Lung (tissue), 17 donors: ENCODE measurements at places on chromosomes 3 and 15. TPM values are rescaled to one million over a fixed set of nuclear protein-coding genes. Genes with fewer than 3 reads are reported as not detected.
A peak's percentile ranks its signal among the peaks of the same experiment; 100 is the strongest.

Gene CASR
- total RNA-seq, result 0.40 TPM

DNA sequence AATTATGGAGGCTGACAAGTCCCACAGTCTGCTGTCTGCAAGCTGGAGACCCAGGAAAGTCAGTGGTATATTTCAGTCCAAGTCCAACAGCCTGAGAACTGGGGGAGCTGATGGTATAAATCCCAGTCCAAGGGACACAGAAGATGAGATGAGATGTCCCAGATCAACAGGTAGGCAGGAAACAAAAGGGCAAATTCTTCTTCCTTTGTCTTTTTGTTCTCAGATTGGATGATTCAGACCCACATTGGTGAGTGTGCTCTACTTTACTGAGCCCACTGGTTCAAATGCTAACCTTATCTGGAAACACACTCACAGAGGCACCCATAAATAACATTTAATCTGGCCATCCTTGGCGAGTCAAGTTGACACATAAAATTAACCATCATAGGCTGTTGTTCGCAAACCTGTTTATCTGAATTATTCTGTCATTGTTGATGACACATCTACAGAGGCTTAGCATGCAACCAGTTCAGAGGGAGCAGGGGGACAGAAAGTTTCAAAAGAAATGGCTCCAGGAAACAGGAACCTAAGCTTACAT lies 62.7 kb upstream of the ITGA11 start:
- no peak for DNase-seq
- no peaks in the 10 kb centered on the region for H3K4me1 ChIP-seq
- no peaks in the 10 kb centered on the region for H3K36me3 ChIP-seq
- H3K27me3 ChIP-seq, result no peaks in the 10 kb centered on the region
- H3K4me3 ChIP-seq, result no peak overlapping the region

GRCh38 chr3:13142552-13143380 lies 69.5 kb upstream of the IQSEC1 start:
- H3K27me3 ChIP-seq, result no peaks in the 10 kb centered on the region
- no peak overlapping the region for H3K27ac ChIP-seq
- DNase-seq, result no peak
- H3K4me3 ChIP-seq, result no peak overlapping the region
- H3K4me1 ChIP-seq, result no peaks in the 10 kb centered on the region

DNA sequence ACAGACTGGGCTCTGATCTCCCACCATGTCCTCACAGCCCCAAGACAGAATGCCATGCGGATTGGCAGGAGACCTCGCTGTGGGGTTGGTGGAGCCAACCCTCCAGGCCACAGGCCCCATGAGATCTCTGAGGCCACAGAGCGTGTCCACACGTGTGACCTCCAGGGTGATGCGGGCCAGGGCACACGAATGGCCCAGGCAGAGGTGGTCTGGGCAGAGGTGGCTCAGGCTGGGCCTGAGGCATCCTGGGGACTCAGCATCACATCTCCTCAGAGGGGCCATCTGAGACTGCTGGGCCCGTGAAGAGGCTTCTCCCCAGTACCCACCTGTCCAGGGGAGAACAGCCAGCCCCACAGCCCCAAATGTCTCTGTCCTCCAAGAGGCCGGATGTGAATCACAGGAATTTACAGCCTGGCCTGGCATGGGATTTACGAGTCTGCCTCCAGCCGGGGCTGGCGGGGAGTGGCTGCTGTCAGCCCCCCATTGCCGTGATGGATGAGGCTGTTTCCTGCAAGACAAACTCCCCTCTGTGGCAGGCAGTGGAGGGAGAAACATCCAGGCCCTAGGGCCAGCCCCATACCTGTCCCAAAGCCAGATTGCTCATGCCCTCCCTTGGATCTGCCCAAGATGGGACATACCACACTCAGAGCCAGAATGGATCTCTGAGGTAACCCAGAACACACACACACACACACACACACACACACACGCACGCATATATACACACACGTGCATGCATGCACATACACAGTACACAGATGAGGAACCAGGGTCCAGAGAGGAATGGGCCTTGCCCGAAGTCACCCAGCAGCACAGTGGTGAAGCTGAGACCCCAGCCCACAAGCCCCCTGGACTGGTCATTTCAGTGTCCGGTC lies 208.3 kb downstream of the TBC1D2B start:
- no peak for DNase-seq
- H3K36me3 ChIP-seq, result no peaks in the 10 kb centered on the region
- H3K4me1 ChIP-seq, result no peaks in the 10 kb centered on the region
- no peak overlapping the region for H3K27ac ChIP-seq

DNA sequence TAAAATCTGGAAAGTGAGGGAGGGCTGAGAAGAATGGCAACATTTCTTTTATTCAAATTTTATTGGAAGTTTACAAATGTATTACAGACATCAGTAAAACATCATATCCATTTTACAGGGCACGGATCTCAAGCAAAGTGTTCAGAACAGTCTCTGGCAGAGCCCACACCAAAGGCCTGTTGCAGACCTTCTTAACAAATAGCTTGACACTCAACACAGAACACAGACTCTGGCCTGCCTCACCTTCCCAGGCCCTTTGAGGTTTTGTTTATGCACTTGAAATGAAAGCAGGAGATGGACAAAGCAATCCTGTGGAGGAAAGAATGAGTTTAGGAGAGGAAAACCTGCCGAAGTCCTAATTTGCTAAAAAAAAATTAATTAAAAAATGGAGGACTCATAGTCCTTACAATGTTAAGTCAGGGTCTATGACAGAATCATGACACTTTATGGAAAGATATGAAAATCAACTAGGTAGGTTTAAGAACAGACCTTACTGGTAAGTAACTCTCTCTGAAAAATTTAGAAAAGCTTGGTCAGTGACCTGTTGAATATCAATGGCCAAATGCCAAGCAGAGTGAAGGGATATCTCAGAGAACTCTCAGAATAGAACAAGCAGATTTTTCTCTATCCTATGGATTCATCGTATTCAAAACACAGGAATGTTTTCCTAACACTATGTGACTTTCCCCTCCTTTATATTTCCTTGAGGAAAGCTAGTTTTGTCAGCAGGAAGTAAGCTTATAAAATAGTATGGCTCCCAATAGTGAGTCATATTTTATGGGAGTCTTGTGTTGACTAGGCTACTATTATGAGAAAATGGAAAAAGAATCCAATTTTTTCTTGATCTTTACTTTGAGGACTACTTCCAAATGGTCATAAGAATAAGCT lies 70.8 kb upstream of the PSMD6 start:
- H3K4me1 ChIP-seq, result peaks cover 2% of the 10 kb centered on the region
- H3K27me3 ChIP-seq, result no peaks in the 10 kb centered on the region
- no peak for DNase-seq
- H3K36me3 ChIP-seq, result peaks cover 4% of the 10 kb centered on the region
- H3K4me3 ChIP-seq, result no peak overlapping the region
- H3K27ac ChIP-seq, result no peak overlapping the region

DNA sequence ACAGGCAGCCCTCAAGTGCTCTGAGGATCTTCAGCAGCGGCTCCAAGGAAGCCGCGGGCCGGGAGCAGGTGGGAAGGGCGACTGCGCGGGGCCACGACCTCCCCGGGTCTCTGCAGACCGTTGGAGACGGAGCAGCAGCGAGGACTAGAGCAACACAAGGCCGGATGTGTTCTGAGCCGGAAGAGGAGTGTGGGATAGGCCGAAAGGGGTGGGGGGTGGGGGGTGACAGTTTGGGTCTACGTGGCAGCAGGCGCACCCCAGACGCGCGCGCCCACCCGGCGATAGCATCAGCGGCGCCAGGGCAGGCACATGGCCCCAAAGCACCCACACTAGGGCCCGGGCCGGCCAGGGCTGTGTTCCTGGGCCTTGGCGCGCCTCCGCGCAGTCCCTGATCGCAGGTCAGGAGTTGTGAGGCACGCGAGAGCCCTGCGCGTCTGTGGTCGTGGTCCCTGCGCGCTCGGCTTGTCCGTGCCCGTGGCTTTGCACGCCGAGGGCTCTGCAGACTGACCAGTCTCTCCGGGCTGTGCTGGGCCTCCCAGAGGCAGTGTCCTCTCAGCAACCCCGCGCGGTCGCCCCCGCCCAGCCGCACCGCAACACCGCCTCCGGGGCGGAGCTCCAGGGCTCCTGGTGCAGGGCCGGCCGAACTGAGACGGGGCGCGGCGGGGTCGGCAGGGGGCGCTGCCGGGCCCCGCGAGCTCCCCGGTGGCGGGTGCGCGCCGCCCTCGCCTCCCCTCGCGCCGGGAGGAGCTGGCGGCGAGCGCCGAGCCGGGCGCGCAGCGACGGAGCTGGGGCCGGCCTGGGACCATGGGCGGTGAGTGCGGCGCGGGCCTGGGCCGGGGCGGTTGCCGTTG lies at the start of gene PXYLP1:
TSS of gene PXYLP1 (plus strand) at position 725 of the 851 bp plus-strand sequence. CDS start 28,351 bp downstream, outside the sequence.
- peak within 1 kb of the TSS; percentile 72 for H3K4me3 ChIP-seq
- peak within 1 kb of the TSS; percentile 92 for H3K27ac ChIP-seq
- peak; percentile 95 for DNase-seq
- H3K27me3 ChIP-seq, result no peaks in the 10 kb centered on the region
- no peaks in the 10 kb centered on the region for H3K36me3 ChIP-seq
- H3K4me1 ChIP-seq, result peaks cover 55% of the 10 kb centered on the region

DNA sequence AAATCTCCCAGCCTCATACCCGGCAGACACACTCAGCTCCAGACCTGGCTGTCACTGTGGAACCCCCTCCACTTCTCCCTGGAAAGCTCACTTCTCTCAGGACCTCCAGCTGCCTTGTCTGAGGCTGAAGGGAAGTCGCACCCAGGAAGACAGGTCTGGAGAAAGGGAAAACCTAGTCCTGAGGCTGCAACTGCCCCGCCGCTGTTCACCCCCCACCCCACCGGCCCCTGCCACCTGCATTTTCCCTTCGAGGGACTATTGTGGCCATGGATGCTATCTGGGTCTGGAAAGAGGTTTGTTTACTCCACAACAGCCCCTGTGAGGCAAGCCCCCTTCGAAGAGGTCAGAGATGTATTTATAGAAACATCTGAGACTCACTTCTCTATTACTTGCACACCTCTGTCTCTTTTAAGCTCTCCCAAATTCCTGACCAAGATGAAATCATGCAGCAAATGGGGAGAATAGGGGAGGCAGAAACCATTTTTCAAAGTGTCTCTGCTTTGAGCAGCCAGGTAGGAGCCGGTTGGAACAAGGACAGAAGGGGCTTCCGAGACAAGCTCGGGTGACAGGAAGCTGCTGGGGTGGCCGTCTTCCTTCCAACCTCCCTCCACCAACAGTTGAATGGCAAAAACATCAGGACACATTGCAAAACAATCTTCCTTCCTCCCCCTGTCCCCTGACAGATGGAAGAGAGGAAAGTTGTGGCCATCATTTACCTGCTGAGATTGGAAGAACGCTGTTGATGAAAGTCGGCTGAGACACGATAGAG lies 518 bp downstream of the COLQ start:
- no peaks in the 10 kb centered on the region for H3K27me3 ChIP-seq
- no peak overlapping the region for H3K4me3 ChIP-seq
- H3K27ac ChIP-seq, result no peak overlapping the region
- no peaks in the 10 kb centered on the region for H3K36me3 ChIP-seq

GRCh38 chr15:100738614-100739013 lies 136.2 kb downstream of the ASB7 start:
- no peaks in the 10 kb centered on the region for H3K36me3 ChIP-seq
- no peak for DNase-seq
- no peak overlapping the region for H3K27ac ChIP-seq
- no peaks in the 10 kb centered on the region for H3K27me3 ChIP-seq
- no peak overlapping the region for H3K4me3 ChIP-seq
